ENCODE measurements at places on chromosomes 7 and 10.

GRCh38 chr10:78944723-78945312 lies 123.9 kb upstream of the ZMIZ1 start:
- no peak for DNase-seq

DNA sequence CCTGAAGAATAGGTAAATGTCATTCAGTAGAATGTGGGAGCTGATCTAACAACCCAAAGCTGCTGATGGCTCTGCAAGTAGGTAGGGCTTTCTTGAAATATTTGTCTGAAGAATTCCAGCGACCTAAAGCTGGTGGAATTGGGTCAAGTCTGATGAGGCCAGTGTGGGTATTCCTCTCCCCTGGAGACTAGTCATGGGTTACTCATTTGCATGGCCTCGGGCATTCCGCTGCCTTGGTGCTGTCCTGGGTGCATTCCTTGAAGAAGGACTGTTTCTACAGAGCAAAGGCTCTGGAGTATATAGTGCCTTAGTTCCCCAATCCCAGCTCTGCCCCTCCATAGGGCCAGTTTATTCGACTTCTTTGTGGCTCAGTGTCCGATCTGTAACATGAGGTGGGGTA lies 19.2 kb downstream of the PDK4 start:
- DNase-seq: no peak

GRCh38 chr7:24372961-24373955 lies 89.3 kb downstream of the NPY start:
- no peak for DNase-seq

GRCh38 chr10:49578392-49578791 lies 31.7 kb upstream of the SLC18A3 start:
- no peak for DNase-seq

DNA sequence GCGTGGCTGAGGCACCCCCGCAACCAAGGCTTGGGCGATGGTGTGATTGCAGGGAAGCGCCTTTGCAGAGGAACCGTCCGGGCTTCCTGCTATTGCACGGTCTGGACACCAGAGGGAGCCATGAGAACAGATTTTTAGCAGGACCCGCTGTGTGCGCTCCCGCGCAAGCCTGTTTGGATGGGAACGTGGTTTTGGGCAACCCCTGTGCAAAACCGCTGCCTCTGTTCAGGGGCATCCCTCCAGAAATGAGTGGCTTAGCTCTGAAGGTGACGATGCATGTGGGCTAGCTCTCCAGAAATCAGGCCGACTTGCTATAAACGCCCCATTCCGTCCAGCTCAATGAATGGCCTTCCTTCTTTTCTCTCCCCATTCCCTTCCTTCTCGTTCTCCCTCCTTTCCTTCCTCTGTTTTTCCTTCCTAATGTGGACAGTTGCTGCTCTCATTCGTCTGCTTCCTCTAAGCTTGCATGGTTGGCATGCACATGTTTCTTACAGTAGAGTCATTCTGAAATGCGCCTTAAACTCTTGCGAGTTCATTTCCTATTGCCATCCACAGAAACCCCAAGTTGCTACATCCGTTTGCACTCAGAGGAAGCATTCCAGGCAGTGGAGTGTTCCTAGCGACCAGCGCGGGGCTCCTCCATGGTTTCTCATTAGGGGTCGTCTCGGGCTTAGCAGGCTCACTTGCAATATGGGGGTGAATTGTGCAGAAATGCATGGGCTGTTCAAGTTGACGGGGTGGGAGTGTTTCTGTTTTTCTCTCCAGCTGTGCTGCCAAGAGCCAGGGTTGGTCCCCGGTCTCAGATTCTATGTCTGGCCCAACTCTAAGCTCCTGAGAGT lies 302.5 kb upstream of the GALNT17 start:
- DNase-seq: peak; percentile 59

- DNase-seq: no peak
Observed at GRCh38 chr7:66296557-66296956, 91.4 kb downstream of the TPST1 start.

DNA sequence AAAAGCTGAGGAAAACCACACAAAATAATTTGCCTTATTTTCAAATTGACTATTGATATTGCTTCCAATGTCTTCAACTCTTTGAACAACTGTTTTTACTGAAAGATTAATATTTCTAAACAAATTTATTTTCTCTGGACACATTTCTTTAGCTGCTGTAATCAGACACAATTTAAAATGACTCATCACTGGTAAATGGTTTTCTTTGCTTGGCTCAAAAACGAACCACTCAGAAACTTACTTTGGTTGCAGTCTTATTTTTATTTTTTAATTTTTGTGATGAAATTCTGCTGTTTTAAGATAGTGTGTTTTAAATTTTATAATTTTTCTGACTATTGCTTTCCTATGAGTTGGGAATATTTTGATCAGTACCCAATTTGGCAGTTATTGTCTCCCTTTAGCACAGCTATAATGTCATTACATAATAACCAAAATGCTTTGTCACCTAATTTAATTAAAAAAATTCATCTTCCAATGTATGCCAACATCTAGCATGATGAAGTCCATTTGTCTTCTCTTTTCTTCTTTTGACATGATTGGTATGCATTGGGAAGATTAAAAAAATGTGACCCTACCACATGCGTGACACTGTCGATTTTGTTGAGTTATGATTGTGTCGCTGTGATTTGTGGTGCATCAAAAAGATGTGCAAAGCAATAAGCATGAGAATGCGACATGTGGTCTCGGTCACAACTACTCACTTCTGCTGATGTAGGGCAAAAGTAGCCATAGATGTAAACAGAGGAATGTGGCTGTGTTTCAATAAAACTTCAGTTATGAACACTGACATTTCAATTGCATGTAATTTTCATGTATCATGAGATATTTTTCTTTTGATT lies 222.3 kb downstream of the SUGCT start:
- DNase-seq: no peak

DNA sequence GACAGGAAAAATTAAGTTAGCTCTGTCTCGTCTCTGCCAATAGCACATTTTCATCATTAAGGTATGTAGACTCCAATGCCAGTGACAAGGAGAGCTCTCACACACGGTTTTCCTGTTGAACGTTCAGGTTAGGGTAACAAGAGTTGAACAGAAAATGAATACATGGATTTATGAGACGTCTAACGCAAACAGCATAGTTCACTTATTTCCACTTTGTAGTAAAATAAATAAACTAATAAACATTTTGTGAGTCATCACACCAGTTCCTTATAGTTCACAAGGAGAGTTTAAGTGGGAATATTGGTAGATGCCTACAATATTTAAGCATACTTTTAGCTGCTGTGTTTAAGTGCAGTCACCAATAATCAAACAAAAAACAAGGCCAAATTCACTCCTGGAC lies 21.1 kb downstream of the DRGX start:
- no peak for DNase-seq

DNA sequence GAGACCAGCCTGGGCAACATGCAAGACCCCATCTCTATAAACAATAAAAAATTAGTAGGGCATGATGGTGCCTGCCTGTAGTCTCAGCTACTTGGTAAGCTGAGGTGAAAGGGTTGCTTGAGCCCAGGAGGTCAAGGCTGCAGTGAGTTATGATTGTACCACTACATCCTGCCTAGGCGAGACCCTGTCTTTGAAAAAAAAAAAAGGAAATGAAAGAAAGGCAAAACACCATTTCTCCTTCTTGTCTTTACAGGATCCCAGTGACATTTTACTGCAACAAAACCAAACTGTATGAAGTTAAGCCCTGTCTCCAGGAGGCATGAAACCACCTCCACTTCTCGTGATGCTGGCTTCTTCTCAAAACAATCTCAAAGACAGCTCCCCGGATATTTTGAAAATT lies 29.9 kb upstream of the PBLD start:
- DNase-seq: no peak

GRCh38 chr7:139673230-139673629 lies 104.6 kb downstream of the HIPK2 start:
- DNase-seq: no peak

DNA sequence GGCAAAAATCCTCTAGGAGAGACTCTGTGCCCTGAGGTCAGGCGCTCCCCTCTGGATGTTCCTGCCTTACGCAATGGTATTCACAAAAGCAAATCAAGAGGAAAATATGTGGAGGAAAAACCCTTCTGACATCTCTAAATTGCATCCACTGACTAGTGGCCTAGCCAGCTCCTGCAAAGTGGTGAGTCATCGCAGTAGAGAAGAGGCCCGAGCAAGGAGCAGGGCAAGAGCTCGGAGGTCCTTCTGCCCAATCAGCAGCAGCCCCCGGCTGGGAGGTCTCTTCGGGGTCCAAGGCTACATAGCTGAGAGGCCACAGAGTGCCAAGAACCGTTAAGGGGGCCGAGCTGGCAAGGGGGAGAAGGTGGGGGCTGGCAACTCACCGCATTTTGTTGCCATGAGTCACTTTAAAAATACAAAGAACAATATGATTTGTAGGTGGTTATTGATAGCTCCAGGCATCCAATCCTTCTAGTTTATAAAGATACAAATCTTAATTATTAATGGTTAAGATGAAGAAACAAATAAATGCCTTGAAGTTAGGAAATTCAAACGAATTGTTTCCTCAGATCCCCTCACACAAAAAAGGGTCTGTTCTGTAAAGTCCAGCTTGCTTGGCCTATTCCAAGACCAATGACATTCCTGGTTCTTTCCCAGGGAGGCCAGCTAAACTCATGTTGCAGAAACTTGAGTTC lies 161.6 kb downstream of the PKD1L1 start:
- DNase-seq: no peak

GRCh38 chr7:26195867-26196657 lies 4.5 kb downstream of the HNRNPA2B1 start:
- no peak for DNase-seq

DNA sequence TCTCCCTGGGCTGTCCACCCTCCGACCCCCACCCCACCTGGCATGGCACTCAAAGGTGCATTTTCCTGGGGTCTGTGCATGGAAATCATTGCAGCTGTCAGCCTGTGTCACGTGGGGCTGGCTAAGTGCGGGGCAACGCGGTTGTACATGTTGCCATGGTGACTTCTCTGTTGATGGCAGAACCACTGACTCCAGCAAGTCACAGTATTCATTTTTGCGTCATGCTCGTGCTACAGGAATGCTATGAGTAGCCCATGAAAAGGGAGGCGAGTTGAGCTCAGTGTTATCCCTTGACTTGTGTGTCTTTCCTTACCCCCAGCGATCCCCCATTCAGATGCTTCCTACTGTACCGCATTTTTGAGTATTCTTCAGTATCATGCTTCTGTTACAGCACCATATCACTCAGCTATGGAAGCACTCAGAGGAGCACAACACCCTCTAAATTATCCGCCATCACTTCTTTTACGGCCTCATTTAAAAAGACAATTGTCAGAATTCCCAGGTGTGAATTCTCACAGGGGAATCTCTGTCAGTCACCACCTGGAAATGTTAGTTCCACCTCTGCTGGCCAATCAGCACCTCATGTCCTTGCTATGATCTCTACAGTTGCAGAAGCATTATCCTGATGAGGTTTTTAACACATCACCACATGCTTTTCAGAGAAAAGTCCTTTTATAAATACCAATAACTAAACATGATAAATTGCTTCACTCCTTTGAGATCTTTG lies 194.4 kb upstream of the C7orf33 start:
- no peak for DNase-seq

DNA sequence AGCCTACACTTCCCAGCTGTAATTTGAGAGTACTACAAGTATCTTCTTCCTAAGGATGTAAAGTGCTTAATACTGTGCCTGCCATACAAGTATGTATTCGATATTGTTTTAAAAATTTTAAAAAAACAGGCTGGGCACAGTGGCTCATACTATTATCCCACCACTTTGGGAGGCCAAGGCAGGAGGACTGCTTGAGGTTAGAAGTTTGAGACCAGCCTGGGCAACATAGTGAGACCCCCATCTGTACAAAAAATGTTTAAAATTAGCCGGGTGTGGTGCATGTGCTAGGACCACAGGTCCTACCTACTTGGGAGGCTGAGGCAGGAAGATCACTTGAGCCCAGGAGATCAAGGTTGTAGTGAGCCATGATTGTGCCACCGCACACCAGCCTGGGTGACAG lies 8.3 kb downstream of the ARMC10 start:
- no peak for DNase-seq

- no peak for DNase-seq
Observed at GRCh38 chr7:26348234-26348851, 56.7 kb downstream of the SNX10 start.

DNA sequence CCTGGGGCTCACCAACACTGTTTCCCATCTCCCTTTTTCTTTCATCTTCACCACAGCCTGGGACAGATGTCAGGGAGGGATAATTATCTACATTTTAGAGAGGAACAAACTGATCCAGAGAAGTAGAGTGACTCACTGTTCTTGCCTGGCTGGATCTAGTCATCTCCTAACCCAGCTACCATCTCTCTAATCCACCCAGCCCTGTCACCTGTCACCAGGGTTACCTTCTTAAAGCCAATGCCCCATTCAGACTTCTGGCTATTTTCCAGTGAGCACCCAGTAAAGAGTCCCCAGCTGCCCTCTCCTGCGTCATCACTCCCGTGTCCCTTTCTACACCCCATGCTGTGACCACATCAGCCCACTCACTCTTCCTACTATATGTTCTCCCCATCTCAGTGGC lies 68.4 kb upstream of the DUSP5 start:
- DNase-seq: no peak

GRCh38 chr7:75771224-75771623 lies 787 bp downstream of the CCL26 start:
- no peak for DNase-seq

GRCh38 chr10:98568551-98568950 lies 121.8 kb upstream of the HPS1 start:
- DNase-seq: no peak

DNA sequence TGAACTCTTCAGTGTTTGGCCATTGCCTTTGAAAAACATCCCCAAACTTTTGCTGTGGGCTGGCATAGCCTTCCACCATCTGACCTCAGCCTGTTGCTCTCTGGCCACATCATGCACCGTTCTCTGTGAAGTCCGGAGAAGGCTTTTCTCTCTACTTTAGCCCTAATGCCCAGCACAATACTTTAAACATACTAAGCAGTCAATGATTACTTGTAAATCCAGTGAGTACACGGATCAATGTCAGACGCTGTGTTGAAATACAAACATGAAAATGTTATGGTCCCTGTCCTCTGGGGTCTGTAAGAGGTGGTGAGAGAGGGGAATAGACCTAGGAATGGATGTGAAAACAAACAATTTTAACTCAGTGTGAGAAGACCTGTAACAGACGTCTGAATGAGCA lies 297.9 kb downstream of the PLXDC2 start:
- no peak for DNase-seq

DNA sequence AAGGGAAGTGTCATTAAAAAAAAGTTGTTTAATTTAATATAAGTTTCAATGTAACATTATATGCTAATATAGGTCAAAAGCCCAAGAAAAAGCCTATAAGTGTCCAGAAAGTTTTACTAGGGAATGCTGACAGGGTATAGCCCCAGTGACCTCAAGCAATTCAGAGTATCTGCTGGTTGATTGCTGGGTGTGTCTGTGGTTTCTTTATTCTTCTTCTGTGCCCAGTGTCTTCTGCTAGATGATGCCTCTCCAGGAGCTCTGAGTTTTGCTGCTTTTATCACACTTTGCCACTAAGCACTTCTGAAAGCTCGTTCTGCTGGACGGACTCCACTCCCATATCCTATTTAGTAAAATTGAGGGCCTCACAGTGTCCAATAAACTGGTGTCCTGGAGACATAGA lies 212.2 kb upstream of the NRG3 start:
- no peak for DNase-seq

- no peak for DNase-seq
Observed at GRCh38 chr10:119509909-119510451, 32.5 kb downstream of the RGS10 start.
